HTR-8/SVneo (cell line): ENCODE measurements at places on chromosomes 12 and 14.
A peak's percentile ranks its signal among the peaks of the same experiment; 100 is the strongest.

DNA sequence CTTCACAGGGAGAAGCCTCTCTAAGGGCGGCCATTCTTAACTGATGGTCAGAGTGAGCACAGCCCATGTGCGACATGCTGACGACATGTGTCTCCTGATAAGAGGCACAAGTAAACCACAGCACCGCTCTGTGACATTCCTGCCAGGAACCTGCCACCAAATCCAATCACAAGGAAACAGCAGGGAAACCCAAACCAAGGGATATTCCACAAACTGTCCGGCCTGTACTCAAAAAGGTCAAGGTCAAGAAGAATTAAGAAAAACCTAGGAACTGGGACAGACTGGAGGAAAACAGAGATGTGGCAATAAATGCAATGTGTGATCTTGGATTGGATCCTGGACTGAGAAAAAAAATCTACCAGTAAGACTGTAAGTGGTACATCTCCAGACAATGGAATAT, 91.9 kb downstream of the SYNE3 start:
- no peak for DNase-seq

GRCh38 chr14:93186466-93186865, 1.3 kb downstream of the LYSET start:
- DNase-seq: no peak

DNA sequence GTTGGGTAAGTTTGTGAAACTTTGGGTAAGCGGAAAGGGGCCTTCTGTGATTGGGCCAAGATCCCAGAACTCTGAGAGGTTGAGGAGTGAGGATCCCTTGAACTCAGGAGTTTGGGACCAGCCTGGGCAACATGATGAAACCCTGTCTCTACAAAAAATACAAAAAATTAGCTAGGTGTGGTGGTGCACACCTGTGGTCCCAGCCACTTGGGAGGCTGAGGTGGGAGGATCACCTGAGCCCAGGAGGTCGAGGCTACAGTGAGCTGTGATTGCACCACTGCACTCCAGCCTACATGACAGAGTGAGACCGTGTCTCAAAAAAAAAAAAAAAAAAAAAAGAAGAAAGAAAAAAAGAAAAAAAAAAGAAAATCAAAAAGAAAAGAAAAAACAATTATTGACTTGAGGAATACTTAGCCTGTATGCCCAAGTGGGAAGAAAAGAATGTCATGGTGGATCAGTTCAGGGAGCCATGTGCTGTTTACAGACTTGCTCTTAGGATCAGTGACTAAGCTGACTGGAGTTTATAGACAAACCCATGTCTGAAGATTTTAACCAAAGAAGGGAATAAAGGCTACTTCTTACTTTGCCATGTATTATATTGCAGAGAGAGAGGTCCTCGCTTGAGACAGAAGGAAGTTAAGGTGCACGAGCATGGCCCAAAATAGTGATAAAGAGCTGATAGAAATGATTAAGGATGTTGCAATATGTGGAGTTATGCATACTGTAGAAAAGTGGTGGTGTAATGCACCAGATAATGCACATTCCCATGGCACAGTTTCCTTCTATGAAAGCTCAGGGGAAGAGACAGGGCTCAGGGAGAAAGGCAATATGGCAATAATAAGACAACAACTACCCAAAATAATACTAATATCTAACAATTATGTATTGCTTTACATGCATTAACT, 881 bp downstream of the HSD17B6 start:
- DNase-seq: no peak

- peak; percentile 69 for DNase-seq
Observed at GRCh38 chr14:77040741-77041653, 12.5 kb upstream of the IRF2BPL start.

- peak; percentile 73 for DNase-seq
Observed at GRCh38 chr12:122834104-122834920, 945 bp upstream of the HIP1R start.
